Stimulated activated CD4-positive, alpha-beta T cell treated with anti-CD3 and anti-CD28 coated beads, Interleukin-1b, Interleukin-23, amount 100 ng/mL, for 1 hour (primary cell): ENCODE measurements at places on chromosomes 7 and 10.

DNA sequence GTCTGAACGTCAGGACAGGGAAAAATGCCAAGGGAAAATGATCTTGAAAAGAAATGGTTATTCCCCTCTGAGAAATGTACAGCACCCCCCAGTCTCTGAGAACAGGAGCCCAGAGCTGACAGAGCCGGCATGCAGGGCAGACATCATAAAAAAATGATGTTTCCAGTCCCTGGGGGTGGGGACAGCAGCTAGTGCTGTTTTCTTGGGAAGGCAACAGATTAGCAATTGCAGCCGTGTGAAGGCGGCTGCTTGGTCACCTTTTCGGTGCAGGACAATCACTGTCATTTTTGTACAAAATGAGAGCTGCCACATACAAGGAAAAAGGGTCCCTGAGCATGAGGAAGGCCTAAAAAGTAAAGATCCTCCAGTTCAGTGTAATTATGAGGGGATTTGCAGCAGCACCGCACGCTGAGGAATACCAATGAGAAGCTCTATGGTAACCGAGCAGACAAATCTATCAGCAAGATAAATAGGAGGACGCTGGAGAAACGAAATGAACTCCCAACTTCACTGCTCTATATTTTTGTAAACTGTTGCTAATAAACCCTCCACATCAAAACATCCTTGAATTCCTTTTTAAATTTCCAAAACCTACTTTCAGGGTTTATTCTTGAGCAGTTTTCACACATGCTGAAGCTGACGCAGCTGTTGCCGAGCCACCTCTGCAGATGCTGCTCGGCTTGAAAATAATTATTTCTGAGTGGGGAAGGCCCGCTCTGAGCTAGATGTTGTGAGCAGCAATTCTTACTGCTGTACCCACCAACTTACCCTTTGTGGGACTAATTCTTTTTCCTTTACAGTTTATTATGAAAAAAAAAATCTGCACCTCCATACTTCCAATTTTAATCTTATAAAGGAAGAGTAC, 98.2 kb upstream of the NEBL start:
- DNase-seq = no peak

- no peak for DNase-seq
Measured at GRCh38 chr7:131636092-131636491, 79.7 kb upstream of the PODXL start.

DNA sequence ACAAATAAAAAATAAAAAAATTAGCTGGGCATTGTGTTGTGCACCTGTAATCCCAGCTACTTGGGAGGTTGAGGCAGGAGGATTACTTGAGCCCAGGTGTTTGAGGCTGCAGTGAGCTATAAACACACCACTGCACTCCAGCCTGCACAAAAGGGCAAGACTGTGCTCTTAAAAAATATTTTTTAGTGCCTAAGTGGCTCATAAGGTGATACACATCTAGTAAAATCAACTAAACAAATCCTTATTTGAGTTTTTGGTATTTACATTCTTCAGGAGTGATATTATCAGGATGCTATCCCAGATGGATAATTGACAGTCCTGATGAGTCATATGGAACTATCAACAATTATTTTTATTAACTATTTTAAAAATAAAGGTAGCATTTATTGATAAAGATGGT, 93.9 kb downstream of the EXOC6 start:
- DNase-seq = no peak

GRCh38 chr7:78398576-78398975, 600.0 kb downstream of the PHTF2 start:
- no peak for DNase-seq

GRCh38 chr10:6320320-6321010, 117.7 kb downstream of the PFKFB3 start:
- no peak for DNase-seq

GRCh38 chr7:73918926-73919693, 58.2 kb downstream of the TMEM270 start:
- no peak for DNase-seq

- DNase-seq = no peak
Measured at GRCh38 chr10:19003341-19003740, 45.3 kb upstream of the MALRD1 start.

- DNase-seq = no peak
Measured at GRCh38 chr10:101781655-101781983, 1.6 kb downstream of the NPM3 start.

GRCh38 chr10:78382772-78383171, 349.1 kb downstream of the RPS24 start:
- no peak for DNase-seq

DNA sequence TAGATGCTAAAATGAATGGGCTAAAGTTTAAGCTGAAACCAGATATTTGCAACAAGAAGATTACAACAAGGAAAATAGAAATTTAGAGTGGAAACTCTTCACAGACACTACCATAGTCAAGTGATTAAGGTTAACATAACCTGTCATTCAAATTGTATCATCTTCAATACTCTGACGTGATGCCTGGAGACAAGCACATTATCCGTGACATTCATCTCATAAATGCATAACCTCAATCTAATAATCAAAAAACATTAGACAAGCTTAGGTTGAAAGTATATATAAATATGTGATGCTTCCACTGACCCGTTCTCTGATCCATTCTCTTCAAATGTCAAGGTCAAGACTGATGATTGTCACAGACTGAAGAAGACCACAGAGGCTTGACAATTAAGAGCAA, 263.8 kb upstream of the MEOX2 start:
- no peak for DNase-seq

- no peak for DNase-seq
Measured at GRCh38 chr7:147607157-147607800, 983.3 kb upstream of the C7orf33 start.

GRCh38 chr10:128077155-128077875, 48.9 kb downstream of the MKI67 start:
- no peak for DNase-seq

- DNase-seq = no peak
Measured at GRCh38 chr7:127751062-127751461, 99.1 kb downstream of the SND1 start.

DNA sequence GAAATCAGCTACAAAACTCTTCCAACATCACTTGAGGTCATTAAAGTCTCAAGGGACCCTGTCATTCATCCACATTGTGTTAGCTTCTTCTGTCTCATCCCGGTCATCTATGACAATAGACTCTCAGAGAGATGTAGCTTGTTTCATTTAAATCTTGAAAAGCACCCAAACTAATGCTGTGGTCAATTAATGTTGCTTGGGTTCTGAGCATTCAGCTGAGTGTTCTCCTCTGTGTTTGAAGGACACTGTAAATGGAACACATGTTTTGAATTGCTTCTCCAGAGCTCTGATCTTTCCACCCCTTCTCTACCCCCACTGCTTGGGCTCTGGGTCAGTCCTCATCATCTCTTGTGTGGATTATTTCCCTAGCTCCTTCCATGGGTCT, 19.6 kb upstream of the ADD3 start:
- DNase-seq = no peak

DNA sequence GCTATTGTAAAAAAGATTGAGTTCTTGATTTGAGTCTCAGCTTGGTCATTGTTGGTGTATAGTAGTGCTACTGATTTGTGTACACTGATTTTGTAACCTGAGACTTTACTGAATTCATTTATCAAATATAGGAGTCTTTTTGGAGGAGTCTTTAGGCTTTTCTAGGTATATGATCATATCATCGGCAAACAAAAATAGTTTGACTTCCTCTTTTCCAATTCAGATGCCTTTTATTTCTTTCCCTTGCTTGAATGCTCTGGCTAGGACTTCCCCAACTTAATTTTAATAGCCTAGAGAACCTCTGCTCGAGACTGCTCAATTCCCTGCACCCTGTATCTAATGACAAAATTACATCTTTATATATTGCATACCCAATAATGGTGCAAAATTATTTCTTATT, 154.4 kb downstream of the CCDC7 start:
- DNase-seq = no peak

DNA sequence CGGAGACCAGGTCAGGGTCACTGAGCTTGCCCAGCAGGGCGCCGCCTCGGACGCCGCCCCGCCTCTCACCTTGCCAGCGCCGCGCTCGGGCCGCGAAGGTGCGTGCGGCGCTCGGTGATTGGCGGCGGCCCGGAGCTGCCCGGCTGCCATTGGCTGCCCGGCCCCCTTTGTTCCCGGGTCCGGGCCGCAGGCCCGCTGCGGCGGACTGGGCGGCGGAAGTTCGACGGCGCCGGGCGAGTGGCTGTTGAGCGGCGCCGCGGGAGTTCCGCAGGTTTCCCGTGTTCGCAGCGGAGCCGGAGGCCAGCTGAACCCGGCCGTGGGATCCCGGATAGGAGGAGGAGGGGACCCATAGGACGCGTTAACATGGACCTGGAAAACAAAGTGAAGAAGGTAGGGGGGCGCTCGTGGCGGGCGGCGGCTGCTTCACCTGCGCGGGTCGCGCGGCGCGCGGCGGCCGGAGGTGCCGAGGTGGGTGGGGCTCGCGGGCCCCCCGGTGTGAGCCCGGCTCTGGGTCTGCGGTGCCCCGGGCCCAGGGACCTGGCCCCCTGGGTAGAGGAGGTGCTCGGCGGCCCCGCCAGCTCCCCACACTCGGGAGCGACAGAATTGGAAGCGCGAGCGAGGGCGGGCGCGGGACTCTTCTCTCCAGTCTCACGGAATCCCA, at the start of gene TES:
Gene TES (plus strand): TSS at position 195 of the 661 bp plus-strand sequence. CDS start 169 bp downstream, at position 364.
- peak; percentile 36 for DNase-seq

GRCh38 chr7:103348452-103348851, 1.0 kb downstream of the PSMC2 start:
- DNase-seq = no peak

DNA sequence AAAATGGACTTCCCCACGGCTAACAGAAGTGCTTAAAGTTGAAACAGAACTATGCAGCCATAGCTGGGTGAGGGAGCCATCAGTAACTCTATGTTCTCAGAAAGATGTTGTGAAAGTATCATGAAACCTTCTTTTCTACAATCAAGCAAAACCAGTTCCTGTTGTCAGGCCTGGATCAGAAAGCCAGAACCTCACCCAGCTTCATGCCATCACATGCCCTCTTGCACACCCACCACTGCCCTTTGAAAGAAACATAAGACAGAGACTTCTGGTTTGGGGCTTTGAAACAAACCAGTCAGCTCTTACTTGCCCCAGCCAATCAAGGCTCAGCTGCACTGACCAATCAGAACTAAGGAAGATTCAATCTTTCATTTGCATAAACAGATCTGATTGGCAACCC, 230.8 kb upstream of the FERD3L start:
- DNase-seq = no peak

GRCh38 chr10:34347131-34347530, 468.0 kb downstream of the PARD3 start:
- no peak for DNase-seq

DNA sequence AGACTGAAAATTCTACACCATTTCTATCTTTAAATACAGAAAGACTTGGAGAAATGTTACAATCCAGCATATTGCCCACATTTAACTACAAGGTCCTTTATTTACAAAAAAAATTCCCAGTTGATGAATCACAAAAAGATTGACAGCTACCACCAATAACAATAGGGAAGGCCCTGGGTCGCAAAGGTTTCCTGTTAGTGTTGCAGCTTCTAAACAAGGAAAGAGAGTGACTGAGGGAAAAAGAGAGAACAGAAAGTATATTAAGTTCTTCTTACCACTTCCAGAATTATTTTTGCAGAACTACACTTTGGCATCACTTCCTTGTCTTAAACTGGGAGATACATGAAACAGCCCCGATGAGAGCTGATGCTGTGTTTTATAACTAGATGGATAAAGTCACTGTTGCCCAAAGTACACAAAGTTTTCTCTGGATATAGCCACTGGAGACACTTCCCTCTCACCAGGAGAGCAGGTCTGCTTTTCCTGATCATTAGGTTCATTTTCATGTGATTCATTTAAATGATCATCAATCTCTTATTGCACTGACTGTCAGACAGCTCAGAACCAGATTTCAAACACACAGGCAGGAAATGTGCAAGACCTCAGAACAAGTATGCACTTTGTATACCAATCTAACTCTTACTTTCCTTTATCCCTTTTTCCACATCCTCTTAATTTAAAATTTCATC, 57.0 kb downstream of the SHTN1 start:
- DNase-seq = no peak

GRCh38 chr10:44382981-44383748, 1.7 kb downstream of the CXCL12 start:
- no peak for DNase-seq

DNA sequence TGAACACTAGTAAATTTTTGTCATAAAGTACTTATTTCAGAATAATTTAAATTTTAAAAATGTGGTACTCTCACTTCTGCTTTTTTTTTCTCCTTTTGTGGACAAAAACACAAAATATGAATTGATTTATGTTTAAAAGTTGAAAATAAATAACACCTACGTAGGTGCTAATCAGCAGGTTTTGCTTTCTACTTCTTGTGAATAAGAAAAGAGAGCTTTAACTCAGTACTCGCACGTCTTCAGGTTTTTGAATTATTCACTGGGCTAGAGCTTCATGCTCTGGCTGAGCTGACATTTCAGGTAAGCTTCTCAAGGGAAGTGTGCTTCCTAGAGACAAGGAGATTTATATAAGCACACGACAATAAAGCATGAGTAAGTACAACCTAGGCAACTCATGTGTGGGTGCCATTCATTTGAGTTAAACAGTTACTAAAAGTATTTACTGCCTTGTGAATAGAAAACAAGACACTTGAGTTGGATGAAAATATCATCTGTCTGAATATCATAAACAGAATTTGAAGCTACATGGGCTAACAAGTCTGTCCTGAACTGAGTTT, 190.0 kb upstream of the POT1 start:
- no peak for DNase-seq

GRCh38 chr10:18397906-18398305, 253.5 kb downstream of the NSUN6 start:
- no peak for DNase-seq

GRCh38 chr10:117074621-117075020, 63.4 kb downstream of the VAX1 start:
- no peak for DNase-seq

GRCh38 chr7:101333912-101334311, 12.3 kb upstream of the IFT22 start:
- DNase-seq = no peak

- DNase-seq = no peak
Measured at GRCh38 chr7:19317461-19317860, 172.2 kb upstream of the FERD3L start.

DNA sequence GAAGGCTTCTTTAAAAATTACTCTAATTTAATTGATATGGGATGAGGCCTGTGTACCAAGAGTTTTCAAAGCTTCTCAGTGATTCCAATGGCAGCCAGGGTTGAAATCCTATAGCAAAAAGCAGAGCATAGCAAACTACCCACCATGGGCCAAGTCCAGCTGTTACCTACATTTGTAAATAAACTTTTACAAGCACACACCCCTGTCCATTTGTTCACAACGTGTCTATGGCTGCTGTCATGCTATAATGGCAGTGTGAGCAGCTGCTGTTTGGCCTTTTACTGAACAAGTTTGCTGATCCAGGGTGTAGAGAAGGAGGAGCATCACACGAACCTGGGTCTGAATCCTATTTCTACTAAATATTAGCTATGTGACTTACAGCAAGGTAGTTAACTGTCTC, 50.0 kb downstream of the NPY start:
- no peak for DNase-seq

- no peak for DNase-seq
Measured at GRCh38 chr10:96358851-96359540, at the start of gene OPALIN. Gene OPALIN, minus strand, starts transcription at chr10:96359002. Its CDS starts 106 bp downstream, at chr10:96358896.

- DNase-seq = no peak
Measured at GRCh38 chr10:102738692-102739121, 5.0 kb upstream of the WBP1L start.
